Brain pericyte (primary cell): ENCODE measurements at places on chromosomes 2 and 18.

DNA sequence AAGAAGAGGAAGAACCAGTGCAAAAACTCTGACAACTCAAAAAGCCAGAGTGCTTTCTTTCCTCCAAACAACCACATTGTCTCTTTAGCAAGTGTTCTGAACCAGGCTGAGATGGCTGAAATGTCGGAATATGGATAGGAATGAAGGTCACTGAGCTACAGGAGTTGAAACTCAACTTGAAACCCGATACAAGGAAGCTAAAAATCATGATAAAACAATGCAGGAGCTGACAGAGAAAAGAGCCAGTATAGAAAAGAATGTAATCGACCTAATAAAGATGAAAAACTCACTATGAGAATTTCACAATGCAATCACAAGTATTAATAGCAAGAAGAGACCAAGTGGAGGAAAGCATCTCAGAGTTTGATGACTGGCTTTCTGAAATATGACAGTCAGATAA, 15.0 kb upstream of the EIF2AK3 start:
- DNase-seq = no peak

GRCh38 chr18:80133124-80133523, 24.1 kb downstream of the ADNP2 start:
- DNase-seq = no peak

DNA sequence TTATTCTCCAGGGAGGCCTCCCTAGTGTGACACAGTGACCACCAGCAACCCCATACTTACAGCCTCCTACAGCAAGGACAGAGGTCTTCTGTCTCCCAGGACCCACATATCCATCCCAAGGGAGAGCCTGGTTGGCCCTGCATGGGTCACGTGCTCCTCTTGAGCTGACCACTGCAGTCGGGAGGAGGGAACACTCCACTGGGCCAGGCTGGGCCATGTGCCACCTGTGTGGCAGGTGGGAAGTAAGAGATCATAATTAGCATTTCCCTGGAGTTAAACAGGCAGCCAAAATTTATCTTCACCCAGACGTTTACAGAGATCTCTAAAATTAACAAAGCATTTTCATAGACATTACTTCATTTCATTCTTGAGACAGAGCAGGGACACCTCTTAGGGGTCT, 33.4 kb upstream of the MLPH start:
- DNase-seq = no peak

- DNase-seq = no peak
Measured at GRCh38 chr2:237392186-237392585, 21.8 kb downstream of the COL6A3 start.

GRCh38 chr2:111050701-111051376, 69.9 kb upstream of the BCL2L11 start:
- DNase-seq = no peak

DNA sequence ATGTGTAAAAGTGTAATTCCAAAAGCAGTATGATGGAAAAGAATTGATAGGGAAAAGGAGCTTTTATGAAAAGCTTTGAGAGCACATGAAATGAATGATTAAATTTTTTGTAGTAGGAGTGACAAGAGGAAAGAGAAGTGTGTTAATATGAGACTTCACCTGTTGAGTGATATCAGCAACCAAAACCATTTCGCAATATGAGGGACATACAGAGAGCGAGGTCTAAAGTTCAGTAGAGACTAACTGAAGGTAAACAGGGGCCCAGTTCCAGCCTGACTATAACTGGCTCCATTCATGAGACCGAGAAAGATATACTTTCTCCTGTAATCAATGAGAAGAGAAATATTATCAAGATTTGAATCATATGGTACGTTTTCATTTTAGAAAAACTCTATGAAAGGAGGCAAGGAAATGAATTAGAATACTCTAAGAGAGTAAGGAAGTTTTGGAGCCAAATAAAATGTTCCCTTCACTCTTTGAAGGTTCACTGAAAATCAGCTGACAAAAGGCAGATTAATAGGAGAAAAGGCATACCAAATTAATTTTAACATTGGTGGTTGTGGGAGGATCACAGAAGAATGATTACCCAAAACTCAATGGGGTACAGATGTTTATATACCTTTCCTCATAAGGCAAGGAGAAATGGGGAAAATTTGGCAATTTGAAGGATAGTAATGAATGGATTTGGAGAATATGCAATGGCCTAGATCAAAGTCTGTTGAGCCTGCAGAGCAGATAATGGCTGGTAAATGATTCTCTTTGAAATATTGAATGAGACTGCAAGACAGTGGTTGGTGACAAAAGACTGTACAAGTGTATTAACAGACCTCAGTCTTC, 932.2 kb downstream of the TDRD15 start:
- no peak for DNase-seq

DNA sequence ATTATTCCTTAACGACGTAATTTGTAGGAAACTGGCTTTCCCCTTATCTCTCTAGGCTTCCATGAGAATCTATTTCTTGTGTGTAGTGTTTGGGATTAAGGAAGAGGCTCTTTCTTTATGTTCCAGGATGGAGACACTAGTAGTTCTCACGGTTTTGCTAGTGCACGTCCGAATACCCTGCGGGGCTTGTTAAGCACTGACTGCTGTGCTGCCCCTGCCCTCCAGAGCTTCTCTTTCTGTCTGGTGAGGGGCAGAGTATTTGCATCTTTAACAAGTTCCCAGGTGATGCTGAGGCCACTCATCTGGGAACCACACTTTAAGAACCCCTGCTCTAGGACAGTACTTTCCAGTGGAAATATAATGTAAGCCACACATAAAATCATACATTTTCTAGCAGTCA, 76.4 kb downstream of the SPATS2L start:
- no peak for DNase-seq

- DNase-seq = no peak
Measured at GRCh38 chr2:177765698-177766097, 306.9 kb downstream of the PDE11A start.

DNA sequence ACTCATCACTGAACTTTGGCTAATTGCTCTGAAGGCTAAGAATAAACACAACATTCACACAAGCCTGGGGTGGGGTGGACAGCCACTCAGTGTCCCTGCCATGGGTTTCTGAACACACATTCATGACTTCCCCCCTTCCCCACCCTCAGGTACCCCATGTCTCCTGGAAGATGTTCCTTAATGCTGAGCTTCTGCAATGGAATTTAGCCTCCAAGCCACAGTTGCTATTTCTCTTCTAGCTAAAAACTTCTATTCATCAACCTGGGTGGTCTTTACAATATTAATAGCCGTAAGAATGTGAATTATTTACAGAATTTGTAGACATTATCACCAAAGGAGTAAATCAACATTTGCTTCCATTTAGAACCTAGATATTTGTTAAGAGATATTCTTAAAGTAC, 175.1 kb downstream of the ACKR3 start:
- no peak for DNase-seq

DNA sequence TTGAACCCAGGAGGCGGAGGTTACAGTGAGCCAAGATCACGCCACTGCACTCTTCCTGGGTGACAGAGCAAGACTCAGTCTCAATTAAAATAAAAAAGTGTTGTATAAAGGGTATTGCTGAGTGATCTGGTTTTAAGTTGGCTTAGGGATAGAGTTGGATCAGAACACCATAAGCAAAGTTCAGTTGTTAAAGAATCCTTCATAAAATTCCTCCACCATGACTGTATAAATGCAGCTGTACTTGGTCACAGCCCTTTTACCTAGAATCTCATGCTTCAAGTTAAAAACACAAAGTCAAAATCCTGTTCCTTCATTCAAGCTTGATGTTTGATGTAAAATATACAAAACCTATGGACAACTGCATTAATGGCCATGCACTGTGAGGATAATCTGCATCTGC, 33.4 kb upstream of the PNO1 start:
- DNase-seq = no peak

DNA sequence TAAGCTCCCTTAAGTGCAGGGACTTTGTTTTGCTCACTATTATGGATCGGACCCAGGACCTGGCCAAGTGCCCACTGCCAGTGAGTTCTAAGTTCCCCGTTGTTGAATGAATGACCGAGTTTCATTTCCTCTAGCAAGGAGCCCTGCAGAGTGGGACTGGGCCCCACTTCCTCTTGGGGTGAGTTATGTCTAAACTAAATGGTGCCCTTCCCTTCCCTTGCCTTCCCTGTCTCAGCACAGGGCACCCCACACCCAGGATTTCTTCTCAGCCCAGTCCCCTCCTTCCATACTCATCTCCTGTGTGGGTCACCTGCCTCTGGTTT, 195.3 kb upstream of the HS6ST1 start:
- DNase-seq = no peak

- no peak for DNase-seq
Measured at GRCh38 chr18:7601246-7601615, 34.1 kb downstream of the PTPRM start.

- no peak for DNase-seq
Measured at GRCh38 chr18:68439642-68440041, 275.3 kb downstream of the TMX3 start.

DNA sequence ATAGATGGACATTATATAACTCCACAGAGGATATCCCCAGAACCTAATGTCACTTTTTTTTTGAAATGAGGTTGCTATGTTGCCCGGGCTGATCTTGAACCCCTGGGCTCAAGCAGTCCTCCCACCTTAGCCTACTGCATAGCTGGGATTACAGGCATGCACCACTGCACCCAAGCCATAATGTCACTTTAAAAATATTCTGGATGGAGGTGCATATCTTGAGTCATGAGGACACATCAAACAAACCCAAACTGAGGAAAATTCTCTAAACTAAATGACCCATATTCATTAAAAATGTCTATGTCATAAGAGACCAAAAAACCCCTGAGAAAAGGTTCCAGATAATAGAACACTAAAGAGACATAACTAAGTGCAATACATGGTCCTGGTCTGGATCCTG, 36.3 kb downstream of the OSGEPL1 start:
- no peak for DNase-seq

DNA sequence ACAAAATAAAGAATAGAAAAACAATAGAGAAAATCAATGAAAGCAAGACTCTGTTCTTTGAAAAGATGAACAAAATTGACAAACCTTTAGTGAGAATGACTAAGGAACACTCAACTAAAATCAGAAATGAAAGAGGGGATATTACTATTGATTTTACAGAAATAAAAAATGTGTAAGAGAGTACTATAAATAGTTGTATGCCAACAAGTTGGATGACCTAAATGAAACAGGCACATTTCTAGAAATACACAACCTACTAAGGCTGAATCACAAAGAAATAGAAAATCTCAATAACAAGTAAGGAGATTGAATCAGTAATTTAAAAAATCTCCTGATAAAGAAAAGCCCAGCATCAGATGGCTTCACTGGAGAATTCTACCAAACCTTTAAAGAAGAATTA, 18.4 kb upstream of the MALL start:
- DNase-seq = no peak

GRCh38 chr2:239716536-239717318, 308.4 kb downstream of the NDUFA10 start:
- no peak for DNase-seq

DNA sequence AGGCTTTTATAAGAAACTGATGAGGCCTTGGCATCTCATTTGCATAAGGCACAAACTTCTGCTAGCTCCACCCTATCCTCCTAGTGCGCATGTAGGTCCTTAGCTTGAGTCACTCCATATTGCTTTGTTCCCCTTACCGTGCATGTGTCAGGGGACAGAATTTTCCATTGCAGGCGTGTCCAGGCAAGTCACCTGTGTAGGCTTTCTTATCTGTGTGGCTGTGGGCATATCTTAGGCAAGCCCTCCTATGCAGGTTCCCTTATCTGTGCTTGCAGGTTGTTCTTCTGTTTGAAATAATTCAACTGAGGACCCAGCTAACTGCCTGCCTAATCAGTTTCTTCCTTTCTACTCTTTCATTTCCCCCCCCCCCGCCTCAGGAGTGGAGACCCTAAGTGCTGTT, 63.3 kb upstream of the CDCA7 start:
- DNase-seq = no peak

GRCh38 chr2:178304333-178304732, 110.0 kb downstream of the OSBPL6 start:
- no peak for DNase-seq

DNA sequence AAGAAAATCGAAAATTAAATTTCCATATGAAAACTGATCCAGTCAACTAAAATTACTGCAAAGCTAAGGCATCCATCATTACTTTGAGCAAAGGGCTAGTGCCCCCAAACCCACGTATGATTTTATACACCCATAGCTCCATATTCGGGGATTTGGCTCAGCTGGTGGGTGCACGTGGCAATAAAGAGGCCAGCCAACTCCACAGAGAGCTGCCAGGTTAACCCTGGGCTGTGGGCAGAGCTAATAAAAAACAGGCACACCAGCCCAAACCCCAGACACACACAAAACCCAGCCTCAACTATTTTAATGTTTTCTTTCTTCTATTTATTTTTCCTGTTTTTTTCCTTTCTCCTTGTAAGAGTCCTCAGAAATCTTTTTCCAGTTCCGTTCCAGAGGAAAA, 151.3 kb upstream of the SOX11 start:
- DNase-seq = no peak

DNA sequence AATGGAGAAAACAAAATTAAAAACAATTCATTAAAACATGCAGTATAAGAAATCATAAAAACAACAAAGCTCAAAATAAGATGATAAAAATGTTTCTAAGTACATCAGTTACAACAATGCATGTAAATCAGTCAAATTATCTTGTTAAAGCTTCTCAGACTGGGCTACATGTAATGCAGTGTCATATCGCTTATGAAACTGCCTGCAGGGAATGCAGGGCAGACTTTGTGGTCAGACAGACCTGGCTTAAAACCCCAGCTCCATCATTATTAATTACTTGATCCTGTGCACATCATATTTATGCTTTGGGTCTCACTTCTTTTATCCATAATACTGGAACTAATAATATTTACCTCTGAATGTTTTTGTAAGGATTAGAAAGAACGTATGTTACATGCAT, 74.6 kb downstream of the PID1 start:
- DNase-seq = no peak

DNA sequence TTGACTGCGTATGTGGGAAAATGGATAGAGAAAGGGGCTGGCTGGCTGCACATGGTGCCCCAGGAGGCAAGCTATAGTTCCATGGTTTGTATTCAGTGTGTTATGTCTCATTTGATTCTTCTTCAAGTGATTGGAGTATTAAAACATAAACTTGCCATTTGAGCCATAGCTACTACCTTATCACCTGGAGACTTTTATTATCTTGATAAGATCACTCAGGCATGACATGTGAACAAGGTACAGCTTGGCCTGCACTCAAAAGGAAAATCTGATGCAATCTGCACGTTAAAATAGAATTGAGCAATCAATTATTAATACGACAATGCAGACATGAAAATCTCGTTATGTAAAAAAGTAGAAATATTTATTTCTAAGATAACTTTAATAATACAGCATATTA, 116.9 kb downstream of the RND3 start:
- no peak for DNase-seq

DNA sequence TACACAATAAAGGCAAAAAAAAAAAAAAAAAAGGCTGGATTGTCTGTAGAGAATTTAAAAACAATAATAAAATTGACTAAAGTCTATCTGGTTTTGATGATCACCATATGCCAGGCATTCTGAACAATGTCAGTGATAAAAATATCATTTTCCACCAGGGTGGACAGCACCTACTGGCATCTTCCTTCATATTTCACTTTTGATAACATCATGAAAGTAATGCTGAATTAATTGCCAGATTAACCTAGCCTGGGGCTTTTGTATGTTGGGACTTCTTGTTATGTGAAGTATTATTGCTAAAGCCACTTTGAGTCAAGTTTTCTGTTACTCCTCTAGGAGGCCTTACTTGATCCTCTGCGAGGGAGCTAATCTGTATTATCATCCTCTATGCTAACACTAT, 73.8 kb upstream of the FAM98A start:
- DNase-seq = no peak

GRCh38 chr2:237234268-237234667, 148.6 kb downstream of the COPS8 start:
- DNase-seq = no peak

- DNase-seq = no peak
Measured at GRCh38 chr2:20633794-20634506, 16.9 kb downstream of the HS1BP3 start.

GRCh38 chr18:3305354-3305762, 43.4 kb downstream of the MYL12B start:
- peak; percentile 75 for DNase-seq
